CD4-positive, alpha-beta T cell treated with Interleukin-15 for 1 hour (primary cell): ENCODE measurements at places on chromosomes 5 and 9.

DNA sequence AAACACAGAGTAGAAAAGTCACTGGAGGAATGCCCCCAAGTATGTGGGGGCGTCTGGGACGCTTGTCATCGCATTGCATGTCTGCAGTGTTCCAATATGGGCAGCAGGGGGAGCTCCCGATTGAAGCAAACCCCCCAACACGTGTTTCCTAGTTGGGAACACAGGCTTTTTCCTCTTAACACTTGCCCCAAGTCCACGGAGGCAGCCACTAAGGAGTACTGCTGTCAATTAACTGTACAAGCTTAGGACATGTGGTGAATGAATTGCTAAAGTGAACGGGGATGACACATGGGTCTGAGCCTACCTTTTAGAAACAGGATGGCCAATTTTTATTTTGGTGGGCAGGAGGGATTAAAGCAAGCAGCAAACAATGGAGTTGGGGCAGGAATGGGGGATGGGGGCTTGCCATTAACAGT is 2.2 kb downstream of the GABRB2 start:
- no peak for DNase-seq

DNA sequence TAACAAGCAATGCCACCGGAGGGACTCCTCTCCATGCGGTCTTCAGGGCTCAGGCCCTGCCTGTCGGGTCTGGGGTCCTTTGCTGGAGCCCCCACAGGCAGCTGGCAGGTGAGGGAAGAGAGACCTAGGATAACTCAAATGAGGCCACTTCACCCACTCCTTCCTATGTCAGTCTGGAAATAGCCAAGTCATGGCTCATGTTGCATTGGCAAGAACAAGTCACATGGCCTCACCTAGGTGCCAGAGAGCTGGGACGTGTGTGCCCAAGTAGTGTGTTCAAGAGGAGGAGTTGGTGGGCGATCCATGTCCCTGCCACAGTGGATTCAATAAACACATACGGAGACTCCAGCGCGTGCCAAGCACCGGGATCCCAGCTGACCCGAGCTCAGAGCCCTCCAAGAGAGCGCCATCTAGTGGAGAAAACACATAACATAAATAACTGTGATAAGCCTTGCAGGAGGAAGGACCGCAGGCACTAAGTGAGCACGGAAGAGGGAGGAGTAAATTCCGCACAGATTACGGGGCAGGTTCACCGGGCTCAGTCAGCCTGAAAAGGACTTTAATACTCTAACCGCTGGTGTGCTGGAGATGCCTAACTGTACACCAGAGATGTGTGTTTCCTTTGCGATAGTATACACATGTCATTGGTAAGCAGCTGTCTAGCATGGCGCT is 580.8 kb downstream of the CCDC171 start:
- no peak for DNase-seq

DNA sequence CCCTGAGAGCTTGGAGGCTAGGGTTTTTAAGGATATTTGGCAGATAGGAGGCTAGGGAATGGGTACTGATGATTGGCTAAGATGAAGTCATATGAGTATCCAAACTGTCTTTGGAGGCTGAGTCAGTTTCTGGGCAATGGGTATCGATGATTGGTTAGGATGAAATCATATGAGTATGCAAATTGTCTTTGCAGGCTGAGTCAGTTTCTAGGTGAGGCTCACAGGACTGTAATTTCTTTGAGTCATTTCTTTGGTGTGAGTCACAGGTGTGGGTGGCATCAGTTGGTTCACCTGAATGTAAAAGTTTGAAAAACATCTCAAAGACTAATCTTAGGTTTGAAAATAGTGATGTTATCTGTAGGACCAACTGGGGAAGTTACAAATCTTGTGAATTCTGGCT is 1068.0 kb downstream of the NR2F1-AS1 start:
- no peak for DNase-seq

GRCh38 chr5:112004867-112005622 is 248.1 kb upstream of the NREP start:
- no peak for DNase-seq

DNA sequence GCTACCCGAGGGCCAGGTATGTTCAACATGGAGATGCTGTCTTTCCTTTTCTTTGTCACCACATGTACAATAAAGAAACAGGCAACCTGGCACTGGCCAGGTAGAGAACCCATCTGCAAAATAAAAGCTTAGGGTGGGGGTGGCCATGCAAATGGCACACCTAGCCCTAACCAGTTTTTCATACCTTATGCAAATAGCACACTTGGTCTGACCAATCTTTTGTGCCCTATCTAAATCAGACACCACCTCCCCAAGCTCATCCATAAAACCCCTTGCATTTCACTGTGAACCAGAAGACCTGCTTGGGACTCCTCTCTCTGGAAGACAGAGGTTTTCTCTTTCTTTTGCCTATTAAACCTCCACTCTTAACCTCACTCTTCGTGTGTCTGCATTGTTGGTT is 33.9 kb downstream of the JAKMIP2 start:
- no peak for DNase-seq

DNA sequence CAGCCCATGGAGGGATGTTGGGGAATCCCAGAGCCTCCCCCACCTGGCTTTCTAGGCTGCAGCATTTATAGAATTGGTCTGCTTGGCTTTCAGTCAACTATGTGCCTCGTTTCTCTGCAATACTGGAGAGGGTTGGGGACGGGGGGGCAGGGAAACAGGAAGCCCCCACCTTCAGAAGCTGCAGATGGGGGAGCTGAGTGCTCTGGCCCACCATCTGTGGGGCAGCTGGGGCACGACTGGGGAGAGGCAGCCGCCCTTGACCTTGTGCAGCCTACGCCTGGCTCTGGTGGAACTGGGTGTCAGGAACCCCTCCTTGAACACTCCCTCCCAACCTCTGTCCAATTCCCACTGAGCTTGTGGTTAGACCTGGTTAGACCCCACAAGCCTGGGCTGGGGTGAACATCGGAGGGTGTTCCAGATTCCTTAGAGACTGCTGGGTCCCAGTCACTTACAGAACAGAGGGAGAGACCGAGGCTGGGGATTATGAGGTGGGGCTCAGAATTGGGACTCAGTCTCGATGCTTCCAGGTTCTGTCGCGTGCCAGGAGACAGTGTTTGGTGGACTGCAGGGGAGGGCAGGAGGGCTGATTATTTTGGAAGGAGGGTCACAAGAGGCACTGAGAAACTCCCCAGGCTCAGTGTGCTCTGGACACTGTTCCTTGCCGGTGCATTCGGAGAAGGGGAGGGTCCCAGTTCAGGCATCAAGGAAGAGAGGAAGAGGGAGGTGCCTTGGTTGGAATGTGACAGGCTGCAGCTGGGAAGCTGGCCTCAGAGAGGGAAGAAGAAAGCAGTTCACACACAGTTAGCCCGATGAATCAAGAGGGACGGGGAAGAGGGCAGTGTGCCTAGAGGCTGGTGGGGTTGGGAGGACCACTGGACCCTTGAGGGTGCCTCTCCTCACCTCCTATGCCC is 25.6 kb downstream of the COL27A1 start:
- DNase-seq: no peak

DNA sequence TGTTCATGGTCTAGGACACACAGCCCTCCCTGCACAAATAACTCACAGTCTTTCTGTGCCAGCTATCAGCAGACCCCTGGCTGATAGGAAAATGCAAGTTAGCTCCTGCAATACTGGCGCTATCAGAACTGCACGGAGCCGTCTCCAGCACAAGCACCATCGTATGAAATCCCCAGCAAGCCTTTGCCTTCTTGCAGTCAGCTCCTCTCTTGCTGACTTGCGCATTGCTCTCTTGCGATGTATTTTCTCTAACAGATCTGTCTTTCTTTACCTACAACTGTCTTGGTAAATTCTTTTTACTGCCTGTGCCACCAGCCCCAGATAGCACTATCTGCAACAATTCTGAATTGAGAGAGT is 25.1 kb upstream of the UGCG start:
- DNase-seq: no peak

- DNase-seq: no peak
Measured at GRCh38 chr9:97848480-97849237, 4.4 kb upstream of the FOXE1 start.

DNA sequence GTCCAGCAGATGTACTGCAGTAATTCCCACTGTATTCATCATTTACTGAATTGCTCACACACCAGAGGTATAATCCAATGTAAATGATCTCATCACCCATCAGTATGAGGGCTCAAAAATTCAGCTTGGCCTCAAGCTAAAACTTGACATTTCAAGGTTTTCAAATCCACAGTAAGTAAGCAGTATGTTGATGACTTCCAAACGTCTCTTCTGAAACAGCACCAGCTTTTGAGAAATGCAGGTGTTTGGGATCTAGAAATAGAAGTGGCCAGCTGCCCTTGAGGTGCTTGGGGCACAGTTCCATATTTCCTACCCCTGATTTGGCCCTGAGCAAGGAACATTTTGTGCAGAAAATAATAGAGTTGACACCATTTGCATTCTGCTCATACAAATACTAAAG is 388.0 kb upstream of the TUSC1 start:
- no peak for DNase-seq

DNA sequence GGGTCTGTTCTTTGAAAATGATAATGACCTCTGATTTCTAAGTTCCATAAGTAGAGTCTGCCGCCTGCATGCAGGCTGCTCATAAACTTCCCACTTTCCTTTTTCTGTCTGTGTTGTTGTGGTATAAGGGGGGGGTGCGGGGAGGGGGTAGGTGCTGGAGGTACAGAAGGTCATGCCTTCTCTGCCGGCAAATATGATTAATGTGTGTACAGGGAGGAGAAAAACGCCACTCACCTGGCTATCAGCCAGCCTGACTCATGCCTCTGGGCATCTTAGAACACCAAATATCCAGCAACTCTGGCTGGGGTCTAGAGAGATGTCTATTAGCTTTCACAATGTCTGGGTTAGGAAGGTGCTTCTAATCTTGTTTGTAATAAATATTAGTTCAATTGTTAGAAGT is 128.3 kb downstream of the EFNA5 start:
- no peak for DNase-seq

- no peak for DNase-seq
Measured at GRCh38 chr5:111299067-111299481, 74.9 kb downstream of the CAMK4 start.

GRCh38 chr9:76677481-76678055 is 86.7 kb upstream of the PCA3 start:
- DNase-seq: no peak

DNA sequence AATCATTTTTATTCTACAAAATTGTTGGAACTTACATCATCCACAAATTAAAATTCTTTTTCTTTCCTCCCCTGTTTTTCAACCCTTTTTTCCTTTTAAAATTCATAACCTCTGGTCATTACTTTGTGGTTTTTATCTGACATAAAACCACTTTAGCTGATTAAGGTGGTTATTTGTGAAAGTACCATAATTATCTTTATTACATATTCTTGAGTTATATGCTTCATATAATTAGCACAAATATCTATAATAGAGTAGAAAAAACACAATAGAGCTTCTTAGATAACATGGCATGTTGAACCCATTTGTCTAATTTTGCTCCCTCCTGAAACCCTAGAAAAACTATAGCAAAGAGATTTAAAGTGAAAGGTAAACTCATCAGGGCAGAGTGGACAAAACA is 22.9 kb upstream of the PPIC start:
- no peak for DNase-seq

DNA sequence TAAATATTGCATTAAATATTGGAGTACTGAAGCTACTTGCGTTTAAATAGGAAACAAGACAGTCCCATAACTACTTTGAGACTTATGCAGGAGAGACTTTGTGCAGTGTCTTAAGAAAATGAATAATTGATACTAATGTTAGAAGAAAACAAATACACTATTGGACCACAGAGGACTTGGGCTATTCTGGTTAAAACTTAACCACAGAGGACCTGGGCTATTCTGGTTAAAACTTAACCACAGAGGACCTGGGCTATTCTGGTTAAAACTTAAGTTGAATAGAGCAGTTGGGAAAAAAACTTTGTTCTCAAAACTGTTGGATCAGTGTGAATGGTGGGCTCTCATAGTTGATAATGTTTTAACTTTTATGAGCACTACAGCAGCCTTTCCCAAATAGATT is 141.7 kb downstream of the WDR70 start:
- DNase-seq: no peak

DNA sequence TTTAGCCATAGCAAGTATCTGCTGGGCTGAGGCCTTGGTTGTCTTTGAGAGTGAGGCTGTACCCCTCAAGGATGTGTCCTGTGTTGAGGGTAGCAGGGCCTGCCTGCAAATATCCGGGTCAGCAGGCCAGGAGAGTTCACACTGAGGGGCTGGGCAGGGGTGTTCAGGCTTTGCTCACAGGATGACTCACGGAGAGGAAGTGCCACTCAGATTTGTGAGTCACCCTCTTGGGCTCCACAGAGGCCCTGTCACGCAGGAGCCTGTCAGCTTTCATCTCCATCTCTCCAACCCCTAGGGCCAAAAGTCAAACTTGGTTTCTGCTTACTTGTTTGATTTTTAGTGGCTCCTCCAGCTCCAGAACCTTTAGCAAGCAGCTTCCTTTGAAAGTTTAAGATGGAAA is 211.5 kb downstream of the SEC61B start:
- DNase-seq: peak; percentile 80

GRCh38 chr9:34684145-34684544 is 6.9 kb downstream of the CCL19 start:
- DNase-seq: no peak

GRCh38 chr9:26181836-26182235 is 503.6 kb upstream of the TUSC1 start:
- no peak for DNase-seq

DNA sequence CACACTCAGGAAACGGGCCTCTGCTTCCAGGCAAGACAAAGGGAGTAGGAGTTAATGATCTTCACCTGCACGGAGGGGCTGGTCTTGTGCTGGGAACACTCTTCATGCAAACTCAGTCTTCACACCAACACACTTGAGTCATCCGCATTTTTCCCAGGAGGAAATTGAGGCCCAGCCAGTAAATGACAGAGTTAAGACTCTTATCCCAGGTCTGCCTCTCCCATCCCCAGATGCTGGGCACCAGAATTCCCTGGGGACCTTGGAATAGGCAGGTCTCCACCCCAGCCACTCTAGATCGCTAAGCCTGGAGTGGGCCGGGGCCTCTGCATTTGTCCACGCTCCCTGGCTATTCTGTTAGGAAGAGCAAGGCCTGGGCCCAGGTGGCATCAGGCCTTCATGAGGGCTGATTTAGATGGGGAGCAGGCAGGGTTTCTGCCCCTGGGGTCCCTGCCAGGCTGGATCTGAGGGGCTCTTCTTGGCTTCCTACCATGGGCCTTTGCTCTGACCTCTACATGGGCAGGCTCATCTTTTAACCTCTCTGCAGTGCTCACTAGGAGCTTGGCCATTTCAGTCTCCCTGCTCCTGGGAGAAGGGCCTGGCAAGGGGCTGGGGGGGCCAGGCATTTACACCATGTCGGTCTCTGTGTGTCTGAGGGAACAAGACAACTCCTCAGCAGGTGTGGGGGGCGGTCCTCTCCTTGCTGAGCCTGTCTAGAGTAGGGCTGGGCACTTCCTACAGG is 77.3 kb downstream of the AMBP start:
- no peak for DNase-seq

DNA sequence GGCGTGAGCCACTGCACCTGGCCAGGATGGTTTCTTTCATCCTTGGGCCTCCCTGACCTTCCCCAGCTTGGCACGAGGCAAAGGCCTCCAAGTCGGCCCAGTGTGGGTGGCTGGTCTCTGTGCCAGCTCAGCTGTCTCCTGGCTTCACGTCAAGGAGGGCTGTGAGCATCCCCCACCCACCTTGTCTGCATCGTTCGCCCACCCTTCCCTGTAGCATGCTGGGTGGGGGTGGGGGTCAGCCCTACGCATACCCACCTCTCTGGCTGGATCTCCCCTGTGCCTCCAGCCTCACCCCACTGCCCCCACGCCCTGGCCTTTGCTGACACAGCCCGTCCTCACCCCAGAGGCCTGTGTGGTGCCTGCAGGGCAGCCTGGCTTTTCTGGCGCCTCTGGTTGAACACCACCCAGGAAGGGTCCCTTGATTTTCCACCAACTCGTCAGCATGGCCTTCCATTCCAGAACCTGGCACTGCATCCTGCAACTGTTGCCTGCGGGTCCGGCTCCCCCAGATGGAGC is 8.8 kb upstream of the WDR5 start:
- no peak for DNase-seq

- DNase-seq: no peak
Measured at GRCh38 chr9:85258236-85258635, 483.5 kb downstream of the AGTPBP1 start.
